ENCODE measurements at places on chromosomes 5 and 9.

GRCh38 chr5:172973127-172973916 lies 10.2 kb upstream of the ATP6V0E1 start:
- no peak for DNase-seq

GRCh38 chr9:129344641-129345495 lies 166.8 kb upstream of the IER5L start:
- DNase-seq = no peak

DNA sequence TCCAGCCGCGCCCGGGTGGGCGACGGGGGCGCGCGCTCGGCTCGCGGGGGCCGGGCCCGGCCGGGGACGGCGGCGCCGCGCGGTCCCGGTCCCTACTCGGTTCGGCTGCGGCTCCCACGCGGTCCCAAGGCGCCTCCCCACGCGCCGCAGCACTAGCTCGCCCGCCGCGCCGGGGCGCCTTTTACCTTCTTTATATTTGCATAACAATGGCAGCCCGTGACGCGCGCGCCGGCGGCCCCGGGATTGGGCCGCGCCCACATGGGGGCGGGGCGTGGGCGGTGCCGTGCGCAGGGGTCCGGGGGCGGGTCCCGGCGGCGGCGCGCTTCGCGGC lies at the start of gene NRARP:
Gene NRARP (minus strand): TSS at position 154 of the 331 bp plus-strand sequence. CDS start 343 bp downstream, outside the sequence.
- peak; percentile 97 for DNase-seq

GRCh38 chr9:92966518-92966800 lies 19.1 kb downstream of the FGD3 start:
- DNase-seq = no peak

DNA sequence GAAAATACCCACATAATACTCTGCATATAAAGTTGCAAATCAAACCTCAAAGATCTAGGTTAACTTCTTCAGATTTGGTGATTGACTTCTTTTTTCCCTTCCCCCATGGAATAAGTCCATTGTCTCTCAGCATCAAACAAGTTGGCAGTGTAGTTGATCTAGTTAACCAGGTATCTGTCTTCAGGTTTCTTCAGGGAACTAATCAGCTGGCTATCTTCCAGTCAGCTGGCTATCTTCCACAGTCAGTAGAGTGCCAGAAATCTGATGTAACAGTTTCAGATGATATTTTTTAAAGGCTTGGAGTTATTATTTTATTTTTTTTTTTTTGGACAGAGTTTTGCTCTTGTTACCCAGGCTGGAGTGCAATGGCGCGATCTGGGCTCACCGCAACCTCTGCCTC lies 16.8 kb downstream of the TNFSF15 start:
- DNase-seq = no peak

Data from activated naive CD8-positive, alpha-beta T cell treated with anti-CD3 and anti-CD28 coated beads, Interleukin-2, amount 10 ng/mL, durations not matched to agents 7 days and 5 days (primary cell).